ENCODE measurements at places on chromosomes 7 and 10. TPM values are rescaled to one million over a fixed set of nuclear protein-coding genes. Genes with fewer than 3 reads are reported as not detected.

The HOXA13 gene
- total RNA-seq, result not detected

DNA sequence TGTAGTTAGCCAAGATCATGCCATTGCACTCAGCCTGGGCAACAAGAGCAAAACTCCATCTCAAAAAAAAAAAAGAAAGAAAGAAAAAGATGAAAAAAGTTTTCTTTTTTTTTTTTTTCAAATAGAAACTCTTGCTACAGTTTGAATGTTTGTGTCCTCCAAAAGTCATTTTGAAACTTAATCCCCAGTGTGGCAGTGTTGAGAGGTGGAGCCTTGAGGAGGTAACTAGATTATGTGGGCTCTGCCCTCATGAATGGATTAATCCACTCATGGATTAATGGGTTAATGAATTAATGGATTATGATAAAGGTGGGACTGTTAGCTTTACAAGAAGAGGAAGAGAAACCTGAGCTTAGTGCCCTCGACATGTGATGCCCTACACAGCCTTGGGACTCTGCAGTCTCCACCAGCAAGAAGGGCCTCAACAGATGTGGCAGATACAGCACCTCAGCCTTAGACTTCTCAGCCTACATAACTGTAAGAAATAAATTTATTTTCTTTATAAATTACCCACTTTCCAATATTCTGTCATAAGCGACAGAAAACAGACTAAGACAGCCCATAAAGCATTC lies 25.1 kb downstream of the CPEB3 start:
- no peak for DNase-seq

GRCh38 chr7:85708221-85708620 lies 521.4 kb upstream of the SEMA3D start:
- no peak for DNase-seq

- DNase-seq, result no peak
Measured at GRCh38 chr10:62019013-62019684, 117.7 kb downstream of the ARID5B start.

The CACNA2D1 gene
- 131 TPM for total RNA-seq

The ZNF777 gene
- 9.1 TPM for total RNA-seq

DNA sequence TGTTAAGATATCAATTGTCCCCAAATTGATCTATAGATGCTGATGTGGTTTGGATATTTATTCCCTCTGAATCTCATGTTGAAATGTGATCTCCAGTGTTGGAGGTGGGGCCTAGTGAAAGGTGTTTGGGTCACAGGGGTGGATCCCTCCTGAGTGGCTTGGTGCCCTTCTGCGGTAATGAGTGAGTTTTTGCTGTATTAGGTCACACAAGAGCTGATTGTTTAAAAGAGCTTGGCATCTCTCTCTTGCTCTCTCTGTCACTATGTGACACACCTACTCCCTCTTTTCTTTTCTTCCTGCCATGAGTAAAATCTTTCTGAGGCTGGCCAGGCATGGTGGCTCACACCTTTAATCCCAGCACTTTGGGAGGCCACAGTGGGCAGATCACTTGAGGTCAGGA lies 98.2 kb upstream of the KAT6B start:
- no peak for DNase-seq

DNA sequence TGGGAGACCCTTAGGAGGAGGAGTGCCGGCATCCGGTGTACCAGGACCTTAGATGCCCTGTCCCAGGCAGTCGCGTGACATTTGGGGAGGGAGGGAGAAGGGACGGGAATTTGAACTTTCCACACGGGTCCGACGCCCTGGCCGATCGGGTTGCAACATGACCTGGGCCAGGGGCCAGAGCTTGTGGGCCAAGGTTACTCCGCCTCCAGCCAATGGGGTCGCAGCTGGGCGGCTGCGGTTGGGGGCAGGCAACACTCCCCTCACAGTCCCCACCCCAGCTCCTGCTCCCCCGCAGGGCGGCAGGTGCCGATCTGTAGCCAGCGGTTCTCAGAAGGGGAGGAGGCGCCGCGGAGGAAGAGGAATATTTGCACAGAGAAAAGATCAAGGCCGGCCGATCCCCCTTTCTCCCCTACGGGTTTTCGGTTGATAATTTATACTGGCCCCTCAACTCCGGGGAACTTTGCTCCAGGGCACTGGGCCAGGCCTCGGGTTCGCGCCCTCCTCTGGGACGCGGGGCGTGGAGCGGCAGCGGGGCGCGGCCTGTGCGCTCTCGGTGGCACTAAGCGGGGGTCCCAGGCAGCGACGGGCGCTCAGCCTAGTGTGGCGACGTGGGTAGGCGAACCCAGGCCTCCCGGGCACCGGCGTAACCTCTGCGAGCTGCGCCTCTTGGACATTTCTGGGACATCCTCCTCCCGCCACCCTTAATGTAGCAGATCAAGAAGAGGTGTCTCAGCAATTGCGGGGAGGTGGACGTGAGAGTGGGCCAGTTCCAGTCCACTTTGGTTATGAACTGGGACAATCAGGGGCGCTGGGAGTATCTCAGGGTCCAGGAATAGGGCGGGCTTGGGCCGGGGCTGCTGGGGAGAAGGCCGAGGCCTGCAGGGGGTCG lies 1.2 kb downstream of the MLXIPL start:
- DNase-seq, result no peak

GRCh38 chr7:2105917-2106316 lies 126.8 kb downstream of the MAD1L1 start:
- DNase-seq, result no peak

- DNase-seq, result no peak
Measured at GRCh38 chr7:30465811-30466180, 12.8 kb downstream of the NOD1 start.
